ENCODE measurements at places on chromosomes 4 and X.

DNA sequence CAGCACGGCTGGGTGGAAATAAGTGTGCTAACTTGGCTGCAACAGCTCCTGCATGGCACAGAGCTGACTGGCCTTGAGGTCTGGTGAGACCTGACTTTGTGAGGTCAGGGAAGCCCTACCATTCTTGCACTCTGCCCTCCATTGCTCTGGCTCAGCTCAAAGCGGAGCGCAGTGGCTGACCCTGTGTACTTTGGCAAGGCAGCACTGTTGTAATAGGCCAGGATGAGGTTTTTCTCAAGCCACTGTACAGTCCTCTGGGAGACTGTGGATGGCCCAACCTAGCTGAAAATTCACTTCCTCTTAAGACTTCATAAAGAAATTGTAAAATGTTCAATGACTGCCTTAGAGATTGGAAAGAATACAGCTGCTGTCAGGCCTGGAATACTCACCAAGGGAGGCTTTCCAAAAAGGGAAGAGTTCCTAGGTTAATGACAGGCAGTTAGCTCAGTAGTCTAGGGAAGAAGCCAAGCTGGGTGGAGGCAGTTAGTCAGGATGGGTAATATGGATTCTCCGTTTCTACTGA, 129.8 kb downstream of the GUCY2F start:
- no peak overlapping the region for H3K4me3 ChIP-seq
- H3K27me3 ChIP-seq, result no peaks in the 10 kb centered on the region
- H3K4me1 ChIP-seq, result peaks cover 5% of the 10 kb centered on the region
- no peaks in the 10 kb centered on the region for H3K36me3 ChIP-seq

DNA sequence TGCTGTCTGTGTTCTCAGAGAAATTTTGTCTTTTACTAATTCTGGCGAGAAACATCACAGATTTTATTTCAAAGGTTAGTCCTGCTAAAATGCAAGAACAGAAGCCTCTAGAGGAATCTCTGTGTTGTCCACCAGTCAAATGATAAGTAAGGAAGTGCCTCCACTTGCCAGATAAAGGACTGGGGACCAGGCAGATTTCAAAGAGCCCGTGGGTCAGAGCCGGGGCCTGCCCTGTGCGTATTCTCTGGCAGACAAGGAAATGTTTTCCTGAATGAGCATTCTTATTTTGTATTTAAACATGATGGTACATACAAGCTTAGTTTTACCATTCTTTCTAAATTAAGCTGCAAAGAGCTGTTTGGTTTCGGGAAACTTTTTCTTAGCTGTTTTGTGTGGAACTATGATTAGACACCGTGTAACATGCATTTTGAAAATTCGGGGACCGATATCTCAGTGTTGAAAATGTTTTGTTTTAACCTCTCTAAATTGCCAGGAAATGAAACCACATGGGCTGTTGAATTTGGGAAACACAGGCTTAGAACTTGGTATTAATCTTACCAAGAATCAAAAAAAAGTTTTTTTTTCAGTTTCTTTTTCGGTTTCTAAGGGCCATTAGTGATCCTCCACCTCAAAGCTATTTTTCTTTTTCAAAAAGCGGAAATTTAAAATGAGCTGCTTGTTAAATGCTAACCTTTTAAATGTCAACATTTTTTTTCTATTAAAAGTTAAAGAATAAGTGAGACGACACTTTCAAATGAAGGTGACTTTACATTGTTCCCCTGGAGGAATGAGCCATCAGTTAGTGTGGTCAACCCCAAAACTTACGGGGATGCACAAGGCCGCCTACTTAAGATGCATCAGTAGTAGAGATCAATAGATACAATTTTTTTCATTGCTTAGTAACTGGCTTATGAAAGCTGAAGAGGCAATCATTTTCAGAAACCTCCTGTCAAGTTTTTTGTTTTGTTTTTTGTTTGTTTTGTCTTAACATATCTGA, 89.6 kb upstream of the MTM1 start:
- no peak overlapping the region for H3K27ac ChIP-seq
- no peaks in the 10 kb centered on the region for H3K27me3 ChIP-seq
- no peak for DNase-seq
- H3K36me3 ChIP-seq, result no peaks in the 10 kb centered on the region

DNA sequence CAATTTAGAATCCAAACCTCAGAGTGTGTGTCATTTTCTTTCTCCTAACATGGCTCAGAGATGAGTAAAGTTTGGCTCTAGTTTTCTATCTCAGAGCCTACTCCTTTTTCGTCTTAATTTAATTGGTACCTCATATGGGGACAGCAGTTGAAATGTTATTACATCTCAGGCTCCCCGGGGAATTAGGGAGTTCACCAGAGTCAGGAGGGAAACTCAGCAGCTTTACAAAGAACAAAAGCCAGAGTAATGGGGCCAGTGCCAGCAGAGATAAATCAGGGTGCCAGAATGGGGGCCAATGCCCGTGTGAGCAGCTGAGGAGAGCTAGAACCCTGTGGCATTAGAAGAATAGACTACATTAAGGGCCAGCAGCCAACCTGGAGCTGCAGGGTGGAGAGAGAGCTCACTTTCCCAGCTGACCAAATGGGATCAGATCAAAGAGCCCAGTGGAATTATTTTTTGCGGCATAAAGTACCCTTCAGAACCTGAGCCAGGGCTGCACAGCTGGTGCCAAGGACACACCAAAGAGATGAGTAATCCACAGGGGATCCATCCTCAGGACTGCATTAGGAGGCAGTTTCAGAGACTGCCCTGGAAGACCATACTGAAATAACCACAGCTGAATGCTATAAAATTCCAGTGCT, 207.1 kb upstream of the DKK2 start:
- H3K36me3 ChIP-seq, result no peaks in the 10 kb centered on the region
- no peaks in the 10 kb centered on the region for H3K27me3 ChIP-seq
- no peak for DNase-seq
- H3K27ac ChIP-seq, result no peak overlapping the region

GRCh38 chr4:114019969-114020358, 40.5 kb upstream of the ARSJ start:
- H3K4me1 ChIP-seq, result no peaks in the 10 kb centered on the region
- H3K4me3 ChIP-seq, result no peak overlapping the region
- H3K36me3 ChIP-seq, result no peaks in the 10 kb centered on the region

- H3K36me3 ChIP-seq, result no peaks in the 10 kb centered on the region
- no peak overlapping the region for H3K4me3 ChIP-seq
- DNase-seq, result no peak
Measured at GRCh38 chr4:39614487-39615162, 24.0 kb downstream of the SMIM14 start.

- no peak for DNase-seq
- H3K4me1 ChIP-seq, result no peaks in the 10 kb centered on the region
- H3K27me3 ChIP-seq, result no peaks in the 10 kb centered on the region
Measured at GRCh38 chrX:38694394-38694793, 106.9 kb upstream of the MID1IP1 start.

All from endothelial cell (in vitro differentiated cells).